Activated T-helper 1 cell treated with anti-CD3 and anti-CD28 coated beads, Interleukin-12 subunit alpha, Interleukin-12 subunit beta, Interleukin-2, Interleukin-4 antibody, amounts not matched to agents 30 ng/mL and 10 ng/mL and 1 ng/mL, durations not matched to agents 14 hours and 24 hours and 36 hours (primary cell): ENCODE measurements at places on chromosomes 3 and 15. TPM values are rescaled to one million over a fixed set of nuclear protein-coding genes. Genes with fewer than 3 reads are reported as not detected.
A peak's percentile ranks its signal among the peaks of the same experiment; 100 is the strongest.

The GTF2A2 gene
- 189 and 197 TPM in 2 replicates for total RNA-seq

GRCh38 chr15:85414037-85414436 lies 33.6 kb downstream of the AKAP13 start:
- no peak for DNase-seq

The HCN4 gene
- not detected in 2 replicates for total RNA-seq

GRCh38 chr3:112583105-112583504 lies 21.3 kb downstream of the SLC35A5 start:
- DNase-seq = no peak

GRCh38 chr15:45402955-45403877 lies 24.9 kb upstream of the GATM start:
- peak; percentile 15 for DNase-seq

The OR5K2 gene
- total RNA-seq = not detected in 2 replicates

DNA sequence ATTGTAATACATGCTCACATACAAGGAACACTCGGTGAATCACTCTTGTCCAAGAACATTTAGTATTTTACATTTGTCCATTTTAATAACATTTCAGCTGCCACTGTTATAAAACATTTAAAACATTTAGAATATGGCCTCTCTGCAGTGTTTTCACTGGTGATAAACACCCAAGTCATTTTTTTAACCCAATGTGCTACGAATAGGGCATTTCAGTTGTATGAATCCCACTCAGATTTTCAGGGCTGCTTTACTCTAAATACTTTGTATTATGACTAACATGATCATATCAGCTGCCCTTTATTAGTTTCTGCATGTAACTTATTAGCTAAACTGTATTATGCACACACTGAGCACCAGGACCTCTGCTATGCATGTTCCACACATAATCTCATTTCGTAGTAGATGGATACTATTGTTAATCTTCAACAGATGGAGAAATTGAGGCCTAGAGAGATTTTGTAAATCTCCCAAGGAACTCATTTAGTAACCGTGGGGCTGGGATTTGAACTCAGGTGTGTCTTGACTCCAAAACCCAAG lies 148.6 kb upstream of the CDIN1 start:
- no peak for DNase-seq

The THPO gene
- total RNA-seq = not detected in 2 replicates

DNA sequence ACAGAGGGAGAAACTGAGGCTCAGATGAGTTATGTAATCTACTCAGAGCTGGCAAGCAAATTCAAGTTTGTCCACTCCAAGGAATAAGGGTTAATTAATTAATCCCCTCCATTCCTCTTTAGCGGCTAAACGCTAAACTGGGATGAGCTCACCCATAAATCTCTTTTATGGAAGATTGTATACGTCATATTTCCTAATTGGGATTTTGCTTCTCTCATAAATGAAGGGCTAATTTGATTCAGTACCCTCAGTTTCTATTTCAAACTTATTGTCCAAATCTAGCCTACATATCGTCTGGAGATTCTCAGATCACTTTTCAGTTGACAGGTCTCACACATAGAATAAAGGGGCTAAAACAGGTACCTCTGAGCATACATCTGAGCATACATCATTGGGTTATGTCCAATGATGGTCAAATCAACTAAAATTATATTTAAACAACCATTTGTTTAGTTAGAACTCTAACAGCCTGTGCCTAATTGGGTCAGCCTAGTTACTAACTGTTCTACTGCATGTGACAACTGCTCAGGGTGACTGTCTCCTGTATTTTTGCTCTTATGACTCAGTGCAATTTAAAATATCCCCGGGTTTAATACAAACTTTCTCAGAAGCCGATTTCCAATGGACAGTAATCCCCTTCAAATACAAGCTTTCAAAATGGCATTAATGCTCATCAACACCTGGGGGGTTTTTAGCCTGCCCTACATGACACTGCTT lies 57.6 kb upstream of the PLXND1 start:
- no peak for DNase-seq

The SNRPN gene
- total RNA-seq = 33.6 and 35.4 TPM in 2 replicates

The CEP19 gene
- total RNA-seq = 3.9 and 4.1 TPM in 2 replicates

- DNase-seq = no peak
Observed at GRCh38 chr3:175118382-175118941, 259.3 kb downstream of the NAALADL2 start.
